ENCODE measurements at places on chromosomes 6 and 20.

GRCh38 chr6:147858421-147858820, 349.9 kb downstream of the SAMD5 start:
- no peak for DNase-seq

DNA sequence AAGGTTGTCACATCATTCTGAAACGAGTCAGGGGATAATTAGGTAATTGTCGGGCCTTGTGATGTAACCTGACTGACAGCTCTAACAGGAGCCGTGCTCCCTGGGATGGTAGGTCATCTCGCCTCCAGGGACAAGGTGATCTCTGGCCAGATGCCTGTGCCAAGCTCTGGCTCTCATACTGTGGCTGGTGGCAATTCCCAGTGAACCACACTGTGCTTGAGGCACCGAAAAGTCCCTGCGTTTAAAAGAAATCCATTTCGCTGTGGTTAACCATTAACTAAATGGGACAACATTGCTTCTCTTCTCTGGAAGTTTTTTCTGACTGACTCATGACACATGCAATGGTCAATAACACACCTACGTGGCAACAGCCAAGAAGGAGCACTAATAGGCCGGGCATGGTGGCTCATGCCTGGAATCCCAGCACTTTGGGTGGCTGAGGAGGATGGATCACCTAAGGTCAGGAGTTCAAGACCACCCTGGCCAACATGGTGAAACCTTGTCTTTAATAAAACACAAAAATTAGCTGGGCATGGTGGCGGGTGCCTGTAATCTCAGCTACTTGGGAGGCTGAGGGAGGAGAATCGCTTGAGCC, 669.2 kb downstream of the PRKN start:
- DNase-seq, result no peak

- DNase-seq, result no peak
These were observed 9.3 kb upstream of the NQO2 start for GRCh38 chr6:2990248-2990931.

DNA sequence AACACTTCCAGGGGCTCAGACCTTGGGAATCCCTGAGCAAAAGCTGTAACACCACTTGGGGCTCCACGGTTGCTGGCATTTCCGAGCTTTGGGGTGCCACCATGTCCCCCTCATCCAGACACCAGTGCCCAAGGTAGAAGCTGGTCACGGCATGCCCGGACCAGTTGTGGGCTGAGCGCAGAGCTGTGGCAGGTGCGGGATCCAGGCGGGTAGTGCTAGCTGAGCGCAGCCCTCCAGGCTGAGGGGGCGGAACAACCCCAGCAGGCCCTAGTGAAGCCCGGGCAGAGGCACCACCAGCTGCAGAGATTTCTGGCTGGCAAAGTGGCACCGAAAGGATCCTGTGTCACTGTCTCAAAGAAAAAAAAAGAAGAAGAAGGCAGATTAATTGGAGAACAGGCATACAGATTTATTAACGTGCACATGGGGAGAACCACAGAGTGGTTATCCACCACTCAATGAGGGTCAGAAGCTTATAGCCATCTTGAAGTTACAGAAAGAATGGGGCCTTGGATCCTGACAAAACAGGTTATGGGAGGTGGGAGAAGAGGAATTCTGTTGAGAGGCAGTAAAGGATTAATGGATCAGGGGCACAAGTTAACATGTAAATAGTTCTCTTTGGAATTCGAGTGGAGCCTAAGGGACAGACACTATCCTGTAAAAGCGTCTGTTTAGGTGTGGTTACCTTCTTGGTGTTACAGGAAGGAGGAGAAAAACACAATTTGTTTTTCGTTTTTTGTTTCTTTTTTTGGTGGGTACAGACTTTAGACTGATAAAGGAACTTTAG, 107.5 kb downstream of the CD24 start:
- no peak for DNase-seq

DNA sequence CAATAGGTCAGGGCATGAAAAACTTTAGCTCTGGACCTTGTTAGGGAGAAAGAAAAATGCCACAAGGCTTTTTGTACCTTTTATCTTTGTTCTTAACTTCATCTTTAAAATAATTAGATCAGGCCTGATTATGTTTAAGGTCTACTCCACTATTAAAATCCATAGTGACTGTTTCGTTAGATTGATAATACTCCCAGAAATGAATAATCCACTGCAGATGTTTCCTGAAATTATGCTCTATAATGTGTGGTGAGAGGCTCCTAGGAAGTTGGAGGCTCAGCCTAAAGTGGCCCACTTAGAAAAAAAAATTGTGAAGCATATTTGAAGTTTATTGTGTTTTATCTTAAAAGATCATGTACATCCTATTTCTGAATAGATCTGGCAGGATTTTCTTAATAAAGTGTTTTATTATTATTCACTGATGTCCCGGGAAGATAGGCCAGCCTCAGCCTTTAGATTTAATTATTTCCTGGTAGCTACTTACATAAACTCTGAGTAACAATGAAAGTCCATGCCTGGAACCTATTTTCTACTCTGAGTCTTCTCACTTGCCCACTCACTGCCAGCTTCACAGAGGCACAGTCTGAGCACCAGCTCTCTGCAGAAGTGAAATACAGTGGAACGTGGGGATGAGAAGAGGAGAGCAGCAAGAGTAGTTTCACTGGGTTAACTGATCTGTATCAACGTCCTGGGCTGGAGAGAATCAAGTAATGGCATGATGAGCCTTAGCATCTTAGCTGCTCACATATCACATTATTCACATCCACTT, 126.8 kb upstream of the TMEM170B start:
- DNase-seq, result no peak

DNA sequence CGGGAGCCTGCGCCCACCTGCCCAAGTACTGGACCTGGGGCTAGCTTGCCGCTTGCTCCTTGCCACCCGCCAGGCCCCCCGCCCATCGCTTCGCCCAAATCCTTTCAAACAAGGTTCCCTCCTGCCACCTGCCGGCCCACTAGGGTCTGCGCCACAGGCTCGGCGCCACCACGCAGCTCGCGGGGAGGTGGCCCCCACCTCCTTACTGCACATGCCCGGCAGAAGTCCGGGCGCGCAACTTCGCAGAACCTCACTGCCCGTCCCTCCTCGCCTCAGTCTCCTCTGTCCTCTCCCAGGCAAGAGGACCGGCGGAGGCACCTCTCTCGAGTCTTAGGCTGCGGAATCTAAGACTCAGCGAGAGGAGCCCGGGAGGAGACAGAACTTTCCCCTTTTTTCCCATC, 11.2 kb downstream of the GNAS-AS1 start:
- DNase-seq, result peak; percentile 34

GRCh38 chr20:53557130-53557529, 36.5 kb downstream of the ZNF217 start:
- no peak for DNase-seq

DNA sequence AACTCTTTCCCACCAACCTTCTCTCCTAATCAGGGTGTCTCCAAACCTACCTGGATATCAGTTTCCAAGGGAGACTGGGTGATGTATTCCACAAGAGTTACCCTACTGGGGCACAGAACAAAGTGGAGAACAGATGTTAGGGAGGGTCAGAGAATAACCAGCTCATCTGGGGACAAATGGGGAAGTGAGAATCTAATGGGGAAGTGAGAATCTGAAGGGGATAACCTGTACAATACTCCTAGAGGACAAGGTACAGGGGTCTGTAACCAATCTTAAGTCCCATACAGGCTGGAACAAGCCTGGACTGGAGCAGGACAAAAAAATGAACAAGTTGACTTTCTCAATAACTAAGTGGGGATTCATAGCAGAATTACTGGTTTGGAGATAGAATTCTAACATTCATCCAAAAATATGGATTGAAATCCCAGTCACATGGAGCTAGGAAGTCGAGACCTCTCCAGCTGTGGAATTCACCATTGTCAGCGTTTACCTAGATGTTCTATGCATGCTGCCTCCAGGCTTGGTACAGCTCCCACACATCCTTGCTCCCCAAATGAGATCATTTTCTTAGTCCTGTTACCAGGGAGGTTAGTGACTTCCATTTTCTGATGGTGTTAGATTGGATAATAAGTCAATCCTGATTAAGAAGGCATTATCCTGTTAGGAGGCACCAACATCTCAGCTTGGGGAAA, 214.8 kb upstream of the MOCS1 start:
- DNase-seq, result no peak

- no peak for DNase-seq
These were observed 35.7 kb downstream of the CITED2 start for GRCh38 chr6:139338795-139339194.

GRCh38 chr6:21616005-21616404, 22.5 kb downstream of the SOX4 start:
- DNase-seq, result no peak

DNA sequence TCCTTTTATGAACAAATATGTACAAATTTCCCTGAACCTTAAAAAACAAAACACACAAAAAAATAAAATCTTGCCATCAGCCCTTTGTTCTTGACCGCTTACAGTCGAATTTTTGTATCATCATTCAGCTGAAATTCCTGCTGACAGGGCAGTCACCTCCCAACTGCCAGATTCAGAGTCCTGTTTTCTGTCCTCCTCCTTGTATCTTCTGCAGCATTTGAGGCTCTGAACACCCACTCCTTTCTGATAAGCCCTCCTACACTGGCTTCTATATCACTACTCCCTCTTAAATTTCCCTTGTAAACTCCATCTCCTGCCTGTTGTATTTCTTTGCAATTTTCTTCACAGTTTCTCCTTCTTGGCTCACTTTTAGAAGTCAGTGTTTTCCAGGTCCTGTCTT, 77.8 kb upstream of the CCN6 start:
- DNase-seq, result no peak

DNA sequence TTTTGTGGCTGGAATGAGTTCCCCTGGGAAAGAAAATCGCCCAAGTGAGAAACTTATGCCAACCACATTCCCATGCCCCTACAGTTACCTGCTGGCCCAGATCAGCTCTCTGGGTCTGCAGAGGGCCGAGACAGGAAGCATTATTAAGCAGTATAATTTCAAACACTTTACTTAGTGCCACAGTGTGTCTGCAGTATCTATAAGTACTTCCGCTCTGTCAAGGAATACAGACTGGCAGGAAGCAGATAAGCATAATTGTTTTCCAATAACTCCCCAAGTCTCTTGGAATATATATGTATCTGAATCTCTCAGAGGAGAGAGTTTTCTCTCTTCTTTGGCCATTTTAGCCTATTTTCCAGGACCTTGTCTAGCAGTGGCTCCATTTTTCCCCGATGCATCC, 24.9 kb downstream of the SAYSD1 start:
- DNase-seq, result no peak

GRCh38 chr20:40154514-40154913, 534.5 kb downstream of the MAFB start:
- no peak for DNase-seq

GRCh38 chr6:2179241-2179640, 66.2 kb downstream of the GMDS start:
- DNase-seq, result no peak

DNA sequence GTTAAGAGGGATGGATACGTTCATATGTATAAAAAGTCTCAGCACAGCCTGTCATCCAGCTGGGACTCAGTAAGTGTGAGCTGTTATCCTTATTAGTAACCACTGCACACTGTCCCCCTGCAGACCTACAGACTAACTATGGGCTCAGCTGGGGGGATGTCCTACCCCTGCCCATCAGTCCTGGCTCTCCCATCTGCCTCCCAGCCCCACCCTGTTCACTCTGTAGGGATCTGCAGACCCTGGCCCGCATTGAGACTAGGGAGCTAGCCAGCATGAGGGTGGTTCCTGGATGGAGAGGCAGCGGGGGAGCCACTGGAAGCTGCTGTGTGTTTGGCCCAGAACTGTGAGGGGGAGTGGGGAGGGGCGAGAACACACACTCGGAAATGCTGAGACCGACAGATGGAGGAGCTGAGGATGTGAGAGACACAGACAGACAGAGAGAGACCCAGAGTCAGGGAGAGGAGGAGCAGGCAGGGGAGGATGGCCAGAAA, 17.1 kb downstream of the XKR7 start:
- DNase-seq, result no peak

GRCh38 chr20:59871096-59871495, 62.3 kb downstream of the SYCP2 start:
- DNase-seq, result no peak

DNA sequence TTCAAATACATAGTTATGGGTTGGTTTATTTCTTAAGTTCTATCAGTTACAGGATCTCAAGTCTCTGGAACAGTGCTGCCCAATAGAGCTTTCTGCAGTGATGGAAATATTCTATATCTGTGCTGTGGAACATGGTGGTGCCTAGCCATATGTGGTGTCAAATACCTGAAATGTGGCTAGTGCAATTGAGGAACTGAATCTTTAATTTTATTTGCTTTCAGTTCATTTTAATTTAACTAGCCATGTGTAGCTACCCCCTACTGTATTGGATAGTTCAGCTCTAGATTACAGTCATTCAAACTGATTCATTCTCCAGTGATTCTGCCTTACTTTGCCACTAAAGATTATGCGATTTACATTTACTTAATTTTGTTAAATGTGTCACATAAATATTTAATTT, 503.2 kb downstream of the CDKAL1 start:
- DNase-seq, result no peak

DNA sequence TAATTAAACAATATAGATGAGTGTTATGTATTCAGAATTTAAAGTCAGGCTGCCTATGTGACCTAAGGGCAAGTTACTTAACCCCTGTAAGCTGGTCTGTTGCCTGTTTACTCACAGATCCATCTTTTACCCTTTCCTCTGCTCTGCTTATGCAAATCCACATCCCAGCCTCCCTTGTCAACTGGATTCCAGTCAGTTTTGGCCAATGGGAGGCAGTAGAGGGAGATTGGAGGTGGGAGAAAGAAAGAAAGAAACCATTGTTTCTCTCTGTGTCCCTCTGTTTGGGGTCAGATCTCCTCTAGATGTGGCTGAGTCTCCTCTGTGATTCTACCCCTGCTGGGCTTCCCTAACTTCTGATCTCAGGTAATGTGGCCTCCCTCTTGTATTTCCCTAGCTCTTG, 266.8 kb upstream of the PLN start:
- DNase-seq, result no peak

DNA sequence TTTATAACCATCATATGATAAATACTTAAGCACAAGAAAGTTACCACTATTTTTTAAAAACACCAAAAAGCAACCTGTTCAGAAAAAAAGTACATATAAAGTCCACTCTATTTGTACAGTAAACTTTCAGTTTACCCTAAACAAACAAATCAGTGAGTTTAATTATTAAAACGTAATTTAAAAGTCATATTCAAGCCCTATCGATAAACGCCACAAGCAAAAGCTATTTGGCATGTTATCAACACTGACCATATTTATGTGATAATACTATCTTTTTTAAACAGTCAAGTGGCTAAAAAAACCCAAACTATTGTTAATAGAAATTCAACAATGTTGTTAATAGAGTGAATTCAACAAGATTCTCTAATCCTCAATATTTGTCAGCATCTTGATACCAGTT, 1.9 kb downstream of the KATNA1 start:
- no peak for DNase-seq

DNA sequence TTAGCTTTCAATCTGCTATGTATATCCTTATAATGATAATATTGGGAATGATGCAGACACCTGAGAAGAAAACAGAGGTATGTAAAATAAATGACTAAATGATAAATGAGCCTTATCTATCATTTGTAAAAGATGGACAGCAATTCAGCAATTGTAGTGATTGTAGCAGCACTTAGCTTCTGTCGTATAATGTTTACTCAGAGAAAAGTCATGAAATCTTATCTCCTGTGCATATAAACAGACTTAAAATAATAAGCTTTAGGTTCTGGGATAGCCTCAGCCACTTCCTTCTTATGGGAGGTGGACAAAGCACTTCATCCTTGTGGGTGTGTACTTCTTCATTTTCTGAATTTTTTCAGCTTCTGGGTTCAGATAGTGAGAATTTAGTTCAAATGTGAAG, 324.8 kb upstream of the MAP3K7 start:
- DNase-seq, result no peak
